Adrenal gland (tissue), 19 donors: ENCODE measurements at places on chromosomes 1 and 21. TPM values are rescaled to one million over a fixed set of nuclear protein-coding genes. Genes with fewer than 3 reads are reported as not detected.

PDZK1 gene
- 3.9 TPM for polyA plus RNA-seq

- H3K4me3 ChIP-seq = no peak overlapping the region
- no peaks in the 10 kb centered on the region for H3K27me3 ChIP-seq
- H3K4me1 ChIP-seq = peaks cover 29% of the 10 kb centered on the region
- H3K27ac ChIP-seq = no peak overlapping the region
- no peaks in the 10 kb centered on the region for H3K36me3 ChIP-seq
Observed at GRCh38 chr1:94698356-94698755, 121.8 kb upstream of the SLC44A3 start.

C1orf210 gene
- polyA plus RNA-seq = not detected

- H3K27ac ChIP-seq = no peak overlapping the region
- H3K4me3 ChIP-seq = no peak overlapping the region
- no peaks in the 10 kb centered on the region for H3K36me3 ChIP-seq
- H3K27me3 ChIP-seq = no peaks in the 10 kb centered on the region
- no peak for DNase-seq
Observed at GRCh38 chr1:206953626-206954025, 7.4 kb upstream of the PIGR start.

DNA sequence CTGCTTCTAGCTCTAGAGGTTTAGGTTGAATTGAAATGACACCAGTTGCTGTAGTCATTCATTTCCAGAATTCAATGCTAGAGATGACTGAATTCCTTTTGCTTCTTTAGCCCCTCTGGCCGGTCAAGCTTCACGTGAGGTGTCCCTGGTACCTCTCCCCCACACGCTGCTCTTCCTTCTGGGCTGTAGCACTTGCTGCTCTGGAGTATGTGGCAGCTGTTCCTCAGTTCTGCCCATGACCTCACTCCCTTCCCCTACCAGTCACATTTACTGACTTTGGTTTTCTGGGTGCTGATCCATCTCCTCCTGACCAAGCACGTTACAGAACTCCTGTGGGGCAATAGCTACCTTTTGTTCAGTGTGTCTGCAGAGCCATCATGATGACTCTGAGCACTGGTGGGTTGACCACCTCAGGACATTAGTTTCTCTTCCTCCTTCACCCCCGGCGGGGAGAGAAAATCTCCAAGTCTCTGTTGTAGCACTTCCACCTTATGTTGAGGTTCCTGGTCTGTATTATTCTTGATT lies 128.1 kb downstream of the HHAT start:
- H3K36me3 ChIP-seq = no peaks in the 10 kb centered on the region
- H3K27ac ChIP-seq = no peak overlapping the region
- no peaks in the 10 kb centered on the region for H3K27me3 ChIP-seq
- H3K4me3 ChIP-seq = no peak overlapping the region
